Activated CD4-positive, alpha-beta T cell treated with anti-CD3 and anti-CD28 coated beads, Interleukin-2, amount 10 ng/mL, durations not matched to agents 24 days and 14 days (primary cell): ENCODE measurements at places on chromosomes 2 and 18. TPM values are rescaled to one million over a fixed set of nuclear protein-coding genes. Genes with fewer than 3 reads are reported as not detected.

DNA sequence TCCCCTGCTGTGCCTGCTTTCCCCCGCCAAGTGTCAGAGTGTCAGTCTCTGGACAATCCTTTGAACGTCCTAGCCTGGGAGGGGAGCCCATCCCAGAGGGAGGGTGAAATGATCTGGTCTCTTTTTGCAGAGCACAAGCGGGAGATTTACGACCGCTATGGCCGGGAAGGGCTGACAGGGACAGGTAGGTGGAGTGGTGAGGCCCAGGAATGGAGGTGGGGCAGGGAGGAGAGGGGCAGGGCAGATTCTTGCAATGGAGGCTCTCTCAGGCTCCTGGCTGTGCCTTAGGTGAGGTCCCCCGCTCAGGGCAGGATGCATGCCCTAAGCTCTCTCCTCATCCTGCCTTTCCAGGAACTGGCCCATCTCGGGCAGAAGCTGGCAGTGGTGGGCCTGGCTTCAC is 2.4 kb downstream of the DNAJB2 start:
- H3K4me3 ChIP-seq = no peak overlapping the region
- no peak overlapping the region for H3K27ac ChIP-seq
- no peak for DNase-seq

DNA sequence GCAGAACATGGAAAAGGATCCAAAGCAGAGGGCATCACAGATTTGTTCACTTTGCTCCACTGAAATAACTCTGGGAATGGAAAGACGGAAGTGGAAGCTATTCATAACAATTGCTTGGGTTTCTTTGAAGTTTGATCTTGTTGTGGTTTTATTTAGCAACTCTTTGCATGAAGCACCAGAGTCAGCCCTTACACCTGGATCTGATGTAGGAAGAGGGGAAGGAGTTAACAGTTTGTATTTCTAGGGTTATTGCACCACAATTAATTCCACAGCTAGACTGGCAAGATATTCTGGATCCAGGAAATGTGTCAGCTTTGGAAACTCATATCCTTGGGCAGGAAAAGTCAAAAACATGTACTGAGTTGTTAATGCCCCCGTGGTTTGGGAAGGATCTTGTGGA is 1143.4 kb downstream of the CNTNAP5 start:
- DNase-seq = no peak
- H3K27ac ChIP-seq = no peak overlapping the region
- H3K4me3 ChIP-seq = no peak overlapping the region
- H3K36me3 ChIP-seq = no peaks in the 10 kb centered on the region

DNA sequence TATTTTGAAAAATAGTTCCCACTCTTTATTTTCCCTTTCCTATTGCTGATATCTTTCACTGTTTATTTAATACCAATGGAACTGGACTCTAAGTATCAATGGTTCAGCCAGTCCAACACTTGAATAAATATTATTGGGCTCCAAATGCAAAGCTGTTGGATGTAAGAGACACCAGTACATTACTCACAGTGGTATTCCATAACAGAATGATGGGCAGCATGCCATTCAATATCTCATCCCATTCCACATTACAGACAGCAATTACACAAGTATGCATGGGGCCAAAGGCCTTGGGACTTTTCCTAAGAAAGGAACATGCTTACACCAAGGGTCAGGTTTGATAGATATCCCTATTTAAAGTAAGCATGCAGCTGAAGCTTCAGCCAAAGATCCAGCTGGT is 231.9 kb downstream of the RND3 start:
- no peaks in the 10 kb centered on the region for H3K36me3 ChIP-seq
- no peak overlapping the region for H3K4me3 ChIP-seq
- no peak overlapping the region for H3K27ac ChIP-seq
- no peaks in the 10 kb centered on the region for H3K27me3 ChIP-seq
- no peaks in the 10 kb centered on the region for H3K4me1 ChIP-seq

DNA sequence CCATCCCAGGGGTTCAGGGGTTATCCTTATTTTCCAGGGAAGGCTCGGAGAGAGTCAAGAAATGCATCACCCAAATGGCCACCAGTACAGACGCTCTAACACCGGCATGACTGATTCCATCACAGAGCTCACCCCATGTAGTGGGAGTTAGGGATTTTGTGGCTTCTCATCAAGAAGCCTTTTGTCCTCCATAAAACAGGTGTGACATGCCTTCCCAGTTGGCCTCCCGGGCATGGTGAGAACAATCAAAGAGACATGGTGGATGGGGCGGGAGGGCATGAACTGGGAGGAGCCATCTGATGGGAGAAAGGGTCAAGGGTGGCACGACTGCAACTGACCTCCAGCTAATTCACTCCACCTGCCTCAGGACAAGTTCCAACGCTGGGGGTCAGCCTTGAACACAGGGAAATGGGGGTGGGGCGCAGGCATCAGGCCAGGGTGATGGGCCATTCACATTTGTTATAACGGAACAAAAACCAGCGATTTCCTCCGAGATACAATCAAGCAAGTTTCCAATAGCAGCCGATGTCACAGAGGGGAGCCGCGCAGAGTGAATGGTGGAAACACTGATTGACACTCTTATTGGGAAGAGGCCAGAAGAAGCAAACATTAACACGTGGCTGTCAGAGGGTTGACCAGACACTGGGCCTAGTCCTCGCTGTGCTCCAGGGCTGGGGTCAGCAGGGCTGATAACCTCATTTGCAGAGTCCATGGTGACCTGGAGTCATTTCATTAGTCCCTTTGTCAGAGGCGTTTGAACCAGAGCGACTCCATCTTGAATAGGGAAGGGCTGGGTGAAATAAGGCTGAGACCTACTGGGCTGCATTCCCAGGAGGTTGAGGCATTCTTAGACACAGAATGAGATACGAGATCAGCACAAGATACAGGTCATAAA is 80.5 kb upstream of the HPCAL1 start:
- H3K27ac ChIP-seq = no peak overlapping the region
- H3K36me3 ChIP-seq = no peaks in the 10 kb centered on the region
- DNase-seq = no peak
- peaks cover under 1% of the 10 kb centered on the region for H3K27me3 ChIP-seq

GRCh38 chr18:59140302-59140885 is 710 bp downstream of the SEC11C start:
- peaks cover 22% of the 10 kb centered on the region for H3K27me3 ChIP-seq
- no peak for DNase-seq
- peaks cover 43% of the 10 kb centered on the region for H3K4me1 ChIP-seq
- peak overlapping the region; percentile 98 for H3K27ac ChIP-seq

DNA sequence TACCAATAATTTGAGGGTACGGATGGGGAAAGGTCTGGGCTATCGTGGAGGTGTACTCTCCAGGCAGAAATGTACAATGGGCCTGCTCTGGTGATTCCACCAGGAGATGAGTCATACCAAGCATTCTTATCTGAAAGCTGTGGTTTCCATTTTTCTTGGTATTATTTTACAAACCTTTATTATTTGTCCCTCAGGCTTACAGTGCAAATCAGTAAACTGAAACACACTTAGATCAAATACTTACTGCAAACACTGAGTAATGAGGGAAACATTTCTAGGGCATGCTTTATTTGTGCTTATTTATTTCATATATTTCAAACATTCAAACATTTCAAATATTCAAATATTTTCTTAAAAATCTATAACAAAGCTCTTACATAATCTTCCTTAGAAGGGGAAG is 319.8 kb downstream of the RND3 start:
- DNase-seq = no peak
- H3K36me3 ChIP-seq = no peaks in the 10 kb centered on the region
- H3K4me3 ChIP-seq = no peak overlapping the region
- H3K27me3 ChIP-seq = no peaks in the 10 kb centered on the region
- no peaks in the 10 kb centered on the region for H3K4me1 ChIP-seq
- H3K27ac ChIP-seq = no peak overlapping the region

GRCh38 chr2:216339456-216340279 is 32.6 kb downstream of the MARCHF4 start:
- H3K4me3 ChIP-seq = no peak overlapping the region
- no peak for DNase-seq
- H3K27ac ChIP-seq = no peak overlapping the region
- H3K4me1 ChIP-seq = peaks cover 10% of the 10 kb centered on the region

DNA sequence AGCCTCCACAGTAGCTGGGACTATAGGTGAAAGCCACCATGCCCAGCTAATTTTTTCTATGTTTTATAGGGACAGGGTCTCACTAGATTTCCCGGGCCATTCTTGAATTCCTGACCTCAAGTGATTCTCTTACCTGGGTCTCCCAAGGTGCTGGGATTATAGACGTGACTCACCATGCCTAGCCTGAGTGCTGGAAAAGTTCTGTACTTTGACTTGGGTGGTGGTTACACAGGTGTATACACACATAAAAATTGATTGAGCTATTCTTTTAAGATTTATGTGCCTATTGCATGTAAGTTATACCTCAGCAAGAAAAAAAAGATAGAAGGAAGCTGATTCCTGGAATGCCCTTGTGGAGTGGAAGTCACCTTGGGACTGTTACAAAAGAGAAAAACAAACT is 34.8 kb upstream of the KCNF1 start:
- H3K27me3 ChIP-seq = peaks cover 10% of the 10 kb centered on the region
- no peak overlapping the region for H3K27ac ChIP-seq
- H3K4me3 ChIP-seq = no peak overlapping the region
- H3K36me3 ChIP-seq = no peaks in the 10 kb centered on the region

- H3K4me1 ChIP-seq = no peaks in the 10 kb centered on the region
- DNase-seq = no peak
- H3K4me3 ChIP-seq = no peak overlapping the region
- peaks cover 8% of the 10 kb centered on the region for H3K27me3 ChIP-seq
- H3K36me3 ChIP-seq = no peaks in the 10 kb centered on the region
- no peak overlapping the region for H3K27ac ChIP-seq
Measured at GRCh38 chr2:221293949-221294742, 278.0 kb downstream of the EPHA4 start.

DNA sequence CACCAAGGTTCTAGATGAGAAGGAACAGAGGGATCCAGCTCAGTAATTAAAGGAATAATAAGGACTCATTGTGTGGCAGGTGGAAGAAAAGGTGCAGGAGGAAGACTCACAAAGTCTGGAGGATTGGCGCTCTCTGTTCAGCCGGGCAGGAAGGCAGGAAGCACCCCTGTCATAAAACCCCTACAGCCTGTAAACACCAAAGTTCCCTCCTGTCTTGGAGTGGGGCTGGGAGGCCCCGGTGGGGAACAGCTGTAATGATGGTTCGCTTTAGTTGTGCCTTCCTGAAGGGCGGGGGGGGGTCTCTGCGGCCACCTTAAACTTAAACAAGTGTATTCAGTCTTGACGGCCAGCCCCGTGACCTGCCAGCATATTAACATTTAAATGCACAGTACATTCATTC is 84.3 kb downstream of the GBX2 start:
- H3K27me3 ChIP-seq = no peaks in the 10 kb centered on the region
- DNase-seq = no peak
- H3K4me1 ChIP-seq = no peaks in the 10 kb centered on the region
- no peaks in the 10 kb centered on the region for H3K36me3 ChIP-seq
- H3K27ac ChIP-seq = no peak overlapping the region

DNA sequence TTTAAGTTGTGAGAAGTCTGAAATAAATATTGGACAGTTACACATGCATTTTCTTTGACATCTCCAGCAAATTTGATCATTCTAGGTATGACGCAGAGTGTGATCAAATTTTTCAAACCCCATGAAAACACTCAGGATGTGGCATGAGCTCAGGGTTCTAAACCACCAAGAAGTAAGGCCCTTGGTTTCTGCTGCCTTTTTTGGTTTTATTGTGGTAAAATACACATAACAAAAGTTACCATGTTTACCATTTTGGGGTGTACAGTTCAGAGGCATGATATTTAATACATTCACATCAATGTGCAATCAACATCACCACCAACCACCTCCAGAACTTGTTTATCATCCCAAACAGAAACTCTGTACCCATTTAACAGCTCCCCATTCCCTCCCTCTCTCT is 64.3 kb upstream of the TTN start:
- H3K27me3 ChIP-seq = no peaks in the 10 kb centered on the region
- DNase-seq = peak; percentile 79
- H3K4me1 ChIP-seq = peaks cover 21% of the 10 kb centered on the region

GRCh38 chr2:33577084-33577483 is 22.0 kb downstream of the FAM98A start:
- H3K27ac ChIP-seq = no peak overlapping the region
- H3K4me3 ChIP-seq = no peak overlapping the region
- peaks cover 8% of the 10 kb centered on the region for H3K4me1 ChIP-seq
- no peak for DNase-seq
- H3K27me3 ChIP-seq = no peaks in the 10 kb centered on the region
- peaks cover 3% of the 10 kb centered on the region for H3K36me3 ChIP-seq

GRCh38 chr2:20042531-20042930 is 8.9 kb downstream of the LAPTM4A start:
- no peak overlapping the region for H3K4me3 ChIP-seq
- no peaks in the 10 kb centered on the region for H3K27me3 ChIP-seq
- H3K4me1 ChIP-seq = peaks cover 2% of the 10 kb centered on the region
- no peak overlapping the region for H3K27ac ChIP-seq
- DNase-seq = no peak

DNA sequence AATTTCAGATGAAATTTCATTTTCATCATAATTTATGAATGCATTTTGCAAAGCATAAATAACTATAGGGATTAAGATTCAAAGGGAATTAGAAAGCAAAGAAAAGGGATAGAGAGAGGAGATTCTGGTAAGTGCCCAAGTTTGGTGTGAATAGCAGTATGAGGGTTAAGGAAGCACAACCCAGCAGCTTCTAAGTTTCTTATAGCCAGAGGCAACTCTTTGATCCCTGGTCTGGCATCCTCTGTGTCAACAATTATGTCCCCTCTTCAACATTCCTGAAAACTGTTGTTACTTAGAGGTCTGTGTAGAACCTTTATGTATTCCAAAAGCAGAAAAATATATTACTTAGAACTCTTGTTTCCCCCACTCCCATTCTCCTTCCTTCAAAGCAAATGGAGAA is 171.6 kb upstream of the SATB2 start:
- no peaks in the 10 kb centered on the region for H3K4me1 ChIP-seq
- no peak overlapping the region for H3K4me3 ChIP-seq
- H3K27ac ChIP-seq = no peak overlapping the region

DNA sequence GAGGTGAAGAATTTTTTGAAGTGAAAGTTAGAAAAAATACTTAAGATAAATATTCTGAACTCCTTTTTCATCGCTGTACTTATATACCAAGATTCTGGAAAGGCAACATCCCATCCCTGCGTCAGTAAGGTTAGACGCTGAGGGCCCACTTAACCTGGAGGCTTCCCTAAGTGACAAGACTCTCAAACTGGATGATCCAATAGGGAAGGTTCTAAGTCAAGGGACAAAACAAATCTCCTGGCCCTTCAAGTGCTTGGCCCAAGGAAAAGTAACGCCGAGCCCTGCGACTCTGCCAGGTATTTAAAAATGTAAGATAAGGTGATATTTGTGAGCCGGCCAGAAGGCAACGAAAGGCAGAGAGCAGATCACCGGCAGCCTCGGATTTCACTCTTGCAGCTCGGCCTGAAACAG is 1.3 kb downstream of the STK39 start:
- peak overlapping the region; percentile 87 for H3K4me3 ChIP-seq
- peak overlapping the region; percentile 87 for H3K27ac ChIP-seq
- H3K27me3 ChIP-seq = peaks cover 7% of the 10 kb centered on the region
- peaks cover 32% of the 10 kb centered on the region for H3K4me1 ChIP-seq
- no peak for DNase-seq

The ANKRD29 gene
- total RNA-seq = not detected in 2 replicates

The SAP130 gene
- total RNA-seq = 29.8 and 32.0 TPM in 2 replicates

The CKAP2L gene
- total RNA-seq = 17.8 and 17.9 TPM in 2 replicates

The FAM110C gene
- 0.33 and 0.47 TPM in 2 replicates for total RNA-seq

The HJURP gene
- total RNA-seq = 41.5 and 45.6 TPM in 2 replicates

The UGT1A3 gene
- not detected in 2 replicates for total RNA-seq

The TMEM163 gene
- total RNA-seq = 0.23 TPM in 1 of 2 replicates, not detected in the other

The C1QL2 gene
- total RNA-seq = not detected in 2 replicates

The SP100 gene
- total RNA-seq = 162 and 165 TPM in 2 replicates

The CPLX4 gene
- not detected in 2 replicates for total RNA-seq

The IL18R1 gene
- total RNA-seq = 41.7 and 50.2 TPM in 2 replicates

The NEU2 gene
- total RNA-seq = not detected in 2 replicates

The TCF4 gene
- total RNA-seq = 1.6 and 2.6 TPM in 2 replicates

The TTC27 gene
- 40.8 and 46.8 TPM in 2 replicates for total RNA-seq

The IL36G gene
- not detected in 2 replicates for total RNA-seq

The ALPG gene
- not detected in 2 replicates for total RNA-seq

The MEP1B gene
- not detected in 2 replicates for total RNA-seq

The PAPOLG gene
- total RNA-seq = 18.1 and 21.6 TPM in 2 replicates
